ENCODE measurements at places on chromosomes 6 and 20. TPM values are rescaled to one million over a fixed set of nuclear protein-coding genes. Genes with fewer than 3 reads are reported as not detected.

The TP53TG5 gene
- polyA plus RNA-seq: 28.2 TPM

The OR2B6 gene
- not detected for polyA plus RNA-seq

The SIM1 gene
- polyA plus RNA-seq: 0.88 TPM

The EDN3 gene
- 3.4 TPM for polyA plus RNA-seq

- DNase-seq: no peak
These were observed 17.1 kb downstream of the TGM3 start for GRCh38 chr20:2312876-2313275.

GRCh38 chr20:40637176-40637575 lies 51.9 kb downstream of the MAFB start:
- DNase-seq: no peak

GRCh38 chr20:63056236-63057170 lies 49.7 kb upstream of the BHLHE23 start:
- DNase-seq: no peak

DNA sequence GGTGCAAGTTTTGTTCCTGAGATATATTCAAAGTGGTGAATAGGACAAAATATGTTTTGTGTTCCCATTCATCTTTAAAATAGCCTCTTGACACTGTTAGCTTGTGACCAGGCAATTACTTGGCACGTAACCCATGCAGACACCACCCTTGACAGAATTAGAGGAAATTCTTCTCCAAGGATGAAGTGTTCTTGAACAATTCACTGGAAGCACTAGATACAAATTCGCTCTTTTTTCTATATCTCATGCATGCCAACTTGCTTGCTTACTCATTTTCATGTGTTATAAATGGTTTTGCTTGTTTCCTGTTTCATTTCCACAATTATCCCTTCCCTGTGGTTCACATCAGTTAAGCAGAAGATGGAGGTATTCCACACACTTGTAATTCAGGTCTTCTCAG lies 105.2 kb upstream of the MAN1A1 start:
- peak; percentile 24 for DNase-seq

- DNase-seq: no peak
These were observed 164.8 kb upstream of the CEP162 start for GRCh38 chr6:84392261-84392660.

DNA sequence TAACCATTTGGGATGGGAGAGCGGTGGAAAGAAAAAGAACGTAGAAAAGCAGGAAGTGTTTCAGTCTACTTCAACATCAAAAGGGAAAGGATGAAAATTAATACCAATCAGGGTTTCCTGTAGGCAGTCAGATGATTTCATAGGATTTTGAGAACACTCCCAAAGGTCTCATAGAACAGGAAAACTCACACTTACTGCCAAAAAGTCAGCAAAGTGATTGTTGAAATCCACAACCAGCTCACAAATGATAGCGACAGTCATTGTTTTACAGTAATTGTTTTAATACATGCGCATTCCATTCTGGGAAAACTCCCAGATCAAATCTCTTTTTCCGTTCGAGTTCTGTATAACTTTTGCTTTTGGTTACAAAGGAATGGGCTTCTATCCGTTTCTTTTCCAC lies 5.3 kb upstream of the CNKSR3 start:
- DNase-seq: no peak

- no peak for DNase-seq
These were observed 109.7 kb downstream of the LRFN2 start for GRCh38 chr6:40477246-40478126.

DNA sequence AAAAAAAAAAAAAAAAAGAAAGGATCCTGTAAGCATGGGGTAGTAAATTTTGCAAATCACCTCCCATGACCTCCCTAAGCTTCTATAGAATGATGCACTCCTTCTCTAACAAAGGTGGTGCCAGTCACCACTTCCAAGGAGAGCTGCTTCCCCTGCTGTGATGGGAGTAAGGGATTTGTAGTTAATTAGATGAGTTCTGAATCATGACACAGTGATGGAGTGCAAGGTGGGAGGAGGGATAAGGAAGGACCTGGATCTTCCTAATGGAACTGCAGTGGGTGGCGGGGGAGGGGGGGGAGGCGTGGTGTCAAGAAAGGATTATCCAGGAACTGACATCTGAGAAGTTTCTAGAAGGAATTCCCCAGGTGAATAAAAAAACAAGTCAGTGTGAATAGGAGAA lies 47.8 kb downstream of the NRN1 start:
- DNase-seq: no peak

DNA sequence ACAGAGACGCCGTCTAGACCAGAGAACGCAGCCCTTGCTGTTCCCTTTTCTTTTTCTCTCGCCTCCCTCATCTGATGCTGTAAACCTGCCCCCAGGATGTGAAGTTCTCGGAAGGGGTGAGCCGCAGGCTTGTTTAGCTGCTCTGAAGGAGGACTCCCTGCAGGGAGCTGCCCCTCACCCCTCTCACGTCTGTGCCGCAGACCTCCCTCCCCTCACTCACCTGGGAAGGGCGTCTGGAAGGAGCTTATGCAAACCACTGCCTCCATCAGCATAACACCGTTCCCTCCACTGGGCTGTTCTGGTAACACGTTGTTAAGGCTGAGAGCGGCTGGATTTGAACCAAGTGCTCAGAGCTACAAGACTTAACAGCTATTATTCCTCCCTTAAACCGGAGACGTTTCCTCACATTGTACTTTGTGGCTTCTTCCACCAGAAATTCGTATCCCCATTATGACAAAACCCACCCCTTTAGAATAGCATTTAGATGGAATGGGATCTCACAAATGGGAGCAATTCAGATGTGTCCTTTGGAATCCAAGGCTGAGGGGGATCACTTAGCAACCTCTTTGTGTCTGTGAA lies 99.8 kb downstream of the SMOC2 start:
- no peak for DNase-seq

DNA sequence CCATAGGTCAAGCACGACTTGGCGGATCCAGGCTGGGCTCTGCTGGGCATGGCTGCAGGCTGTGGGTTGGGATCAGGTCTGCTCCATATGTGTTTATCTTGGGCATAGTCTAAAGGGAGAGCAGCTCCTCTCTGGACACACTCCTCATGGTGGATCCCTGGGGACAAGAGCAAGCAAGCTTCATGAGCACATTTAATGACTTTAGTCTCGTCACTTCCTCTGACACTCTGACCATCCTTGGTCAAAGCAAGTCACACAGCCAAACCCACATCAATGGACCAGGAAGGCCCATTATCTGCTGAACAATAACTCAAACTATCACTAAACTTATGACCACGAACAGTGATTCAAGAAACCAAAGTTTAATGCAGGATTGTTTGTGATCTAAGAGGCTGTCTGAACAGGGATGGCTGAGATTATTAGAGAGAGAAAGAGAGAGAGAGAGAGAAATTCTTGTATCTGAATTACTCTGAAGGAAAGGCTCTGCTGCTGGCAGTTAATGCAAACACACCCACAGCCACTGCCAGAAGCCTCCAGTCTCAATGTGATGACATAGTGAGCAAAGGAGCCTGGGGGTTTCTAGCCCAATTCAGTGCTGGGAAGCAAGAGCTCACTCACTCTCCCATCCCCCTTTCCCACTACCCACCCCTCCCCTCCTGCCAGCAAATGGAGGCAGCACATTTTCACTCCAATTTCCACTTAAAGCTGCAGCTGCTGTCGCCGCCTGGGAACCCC lies 490.2 kb upstream of the SULF2 start:
- DNase-seq: no peak

DNA sequence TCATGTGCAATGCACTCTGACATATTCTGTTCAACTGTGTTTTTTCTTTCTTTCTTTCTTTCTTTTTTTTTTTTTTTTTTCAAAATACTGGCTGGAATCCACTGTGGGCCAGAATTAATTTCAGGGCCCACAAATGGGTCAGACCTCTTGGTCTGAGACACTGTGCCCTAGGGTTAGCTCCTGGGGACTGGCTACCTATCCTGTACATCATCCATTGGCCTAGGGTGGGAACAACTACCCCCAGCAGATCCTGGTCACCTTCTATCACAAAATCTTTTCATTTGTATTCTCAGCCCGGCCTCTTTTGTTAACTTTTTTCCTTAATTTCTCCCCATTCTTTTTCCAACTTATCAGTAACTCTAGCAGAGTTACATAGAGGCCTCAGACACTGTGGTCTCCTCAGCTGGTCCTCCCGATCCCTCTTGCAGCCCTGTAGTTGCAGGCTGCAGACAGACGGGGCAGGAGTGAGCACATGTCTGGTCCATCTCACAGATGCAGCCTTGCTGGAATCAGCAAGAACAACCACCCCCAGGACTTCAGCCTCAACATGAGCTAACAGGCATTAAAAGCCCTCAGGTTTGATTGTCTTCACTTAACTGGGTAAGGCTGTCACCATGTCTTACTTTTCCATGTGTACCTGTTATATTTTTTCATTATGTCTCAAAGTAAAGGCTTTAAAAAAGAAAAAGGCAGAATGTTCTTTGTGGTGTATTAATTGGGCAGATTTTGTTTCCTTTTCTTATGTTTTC lies 41.3 kb downstream of the TXLNB start:
- peak; percentile 84 for DNase-seq

Measured in testis (tissue), 5 donors.